Skin of body (tissue), 3 donors: ENCODE measurements at places on chromosomes 5 and 9. TPM values are rescaled to one million over a fixed set of nuclear protein-coding genes. Genes with fewer than 3 reads are reported as not detected.

Gene TNC
- total RNA-seq, result 43.4 TPM

Gene LCN2
- 14.6 TPM for total RNA-seq

Gene C9orf153
- total RNA-seq, result 0.79 TPM

Gene SV2C
- 0.10 TPM for total RNA-seq

Gene BNIP1
- total RNA-seq, result 14.1 TPM

Gene SH3RF2
- total RNA-seq, result 9.8 TPM

Gene NXNL2
- not detected for total RNA-seq

Gene PFN3
- not detected for total RNA-seq

Gene PLEKHG4B
- 6.0 TPM for total RNA-seq
